Peyer's patch (tissue), 4 donors: ENCODE measurements at places on chromosomes 12 and 14. TPM values are rescaled to one million over a fixed set of nuclear protein-coding genes. Genes with fewer than 3 reads are reported as not detected.

LIN7A gene
- 5.0 TPM for total RNA-seq

PZP gene
- not detected for total RNA-seq

DNA sequence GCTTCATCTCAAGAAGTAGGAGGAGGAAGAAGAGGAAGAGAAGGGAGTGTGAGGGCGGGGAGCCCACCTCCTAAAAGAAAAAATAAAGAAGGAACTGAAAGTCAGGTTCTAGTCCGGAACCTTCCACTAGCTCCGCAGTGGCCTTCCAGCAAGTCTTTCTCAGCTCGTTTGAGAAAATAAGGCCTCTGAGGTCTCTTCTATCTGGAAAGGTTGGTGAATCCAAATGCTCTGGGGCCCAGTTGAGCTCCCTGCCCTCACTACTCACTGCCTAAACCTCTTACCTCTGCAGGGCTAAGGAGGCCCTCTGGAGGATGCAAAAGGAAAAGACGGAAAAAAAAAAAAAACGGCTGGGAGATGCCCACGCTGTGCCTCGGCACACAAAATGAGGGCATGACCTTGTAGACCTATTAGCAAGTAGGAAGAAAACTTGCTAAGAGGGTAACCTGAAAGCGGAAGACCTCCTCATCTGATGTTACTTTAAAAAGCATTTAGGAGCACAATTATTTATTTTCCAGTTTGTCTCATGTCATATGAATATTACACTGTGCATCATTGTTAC, 35.9 kb downstream of the FBLN5 start:
- no peak for DNase-seq

DNA sequence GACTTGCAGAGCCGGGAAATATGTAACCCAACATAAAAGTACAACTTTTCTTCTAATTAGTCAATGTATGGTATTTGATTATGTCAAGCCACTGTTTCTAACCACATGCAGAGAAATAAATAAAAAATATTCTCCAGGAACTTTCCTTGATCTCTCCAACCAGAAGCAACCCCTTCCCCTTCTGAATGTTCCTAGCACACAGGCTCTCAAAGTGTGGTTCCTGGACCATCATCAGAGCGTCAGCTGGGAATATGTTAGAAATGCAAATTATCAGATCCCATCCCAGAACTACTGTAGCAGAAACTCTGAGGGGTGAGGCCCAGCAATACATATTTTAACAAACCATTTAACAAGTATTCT, 21.0 kb upstream of the ITPR2 start:
- no peak for DNase-seq

DNA sequence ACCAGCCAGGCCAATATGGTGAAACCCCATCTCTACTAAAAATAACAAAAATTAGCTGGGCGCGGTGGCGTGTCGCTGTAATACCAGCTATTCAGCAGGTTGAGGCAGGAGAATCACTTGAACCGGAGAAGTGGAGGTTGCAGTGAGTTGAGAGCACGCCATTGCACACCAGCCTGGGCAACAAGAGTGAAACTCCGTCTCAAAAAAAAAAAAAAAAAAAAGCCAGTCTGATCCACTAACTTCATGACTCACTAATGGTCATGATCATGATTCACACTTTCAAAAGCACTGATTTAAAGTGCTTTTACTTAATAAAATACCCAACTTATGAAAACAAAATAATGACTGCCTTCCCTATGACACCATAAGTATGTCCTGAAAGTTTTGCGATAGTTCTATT, 38.4 kb upstream of the CPM start:
- no peak for DNase-seq

DNA sequence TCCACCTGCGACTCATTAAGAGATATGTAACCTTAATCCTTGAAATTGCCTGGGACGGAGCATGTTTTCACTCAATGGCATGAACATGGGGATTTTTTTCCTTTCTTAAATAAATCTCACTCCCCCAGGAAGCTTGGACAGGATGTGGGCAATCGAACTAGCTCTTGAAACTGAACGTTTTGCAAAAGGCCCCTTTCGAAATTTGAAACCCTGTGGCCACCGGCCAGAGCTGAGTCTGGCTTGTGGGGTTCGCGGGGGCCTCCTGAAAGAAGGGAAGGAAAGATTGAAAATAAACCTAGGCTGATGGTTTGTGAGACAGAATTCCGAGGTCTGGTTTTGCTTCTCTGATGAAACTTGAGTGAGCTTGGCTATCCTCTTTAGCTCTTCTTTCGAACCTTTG, 101.4 kb upstream of the RTL1 start:
- DNase-seq: no peak

DNA sequence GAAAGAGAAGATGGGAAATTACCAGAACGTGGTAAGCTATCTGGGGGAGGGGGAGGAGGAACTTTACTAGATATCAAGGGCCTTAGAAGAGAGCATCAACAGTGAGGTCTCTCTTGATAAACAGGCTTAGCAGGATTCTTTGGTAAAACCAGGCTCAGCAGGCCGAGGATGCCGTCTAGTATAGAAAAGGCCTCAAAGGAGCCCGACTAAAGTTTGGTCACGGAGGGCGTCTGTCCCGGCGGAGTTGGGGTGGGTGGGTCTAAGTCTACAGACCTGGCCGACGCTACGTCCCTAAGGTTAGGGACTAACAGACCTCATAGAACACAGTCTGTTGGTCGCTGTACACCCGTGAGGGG, 538 bp upstream of the TIGAR start:
- DNase-seq: no peak

- DNase-seq: no peak
These were observed 17.4 kb upstream of the ANKRD33 start for GRCh38 chr12:51870504-51870903.

DNA sequence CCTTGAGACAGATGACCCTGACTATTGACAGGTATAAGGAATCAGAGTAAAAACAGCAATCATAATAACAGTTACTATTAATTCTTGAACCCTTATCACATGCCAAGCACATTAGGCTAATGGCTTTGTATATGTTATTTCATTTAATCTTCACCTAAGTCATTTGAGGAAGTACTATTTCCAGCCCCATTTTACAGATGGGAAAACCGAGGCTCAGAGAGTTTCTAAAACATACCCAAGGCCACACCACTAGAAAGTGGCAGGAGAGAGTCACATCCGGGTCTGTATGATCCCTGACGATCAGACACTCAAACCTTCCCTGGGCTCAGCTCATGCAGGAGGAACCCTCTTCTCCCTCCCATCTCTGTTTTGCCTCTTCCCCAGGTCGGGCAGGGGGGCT, 209.5 kb downstream of the RBM19 start:
- DNase-seq: no peak
